ENCODE measurements at places on chromosomes 7 and 10. TPM values are rescaled to one million over a fixed set of nuclear protein-coding genes. Genes with fewer than 3 reads are reported as not detected.

FHIP2A gene
- 26.5 TPM for total RNA-seq

DNA sequence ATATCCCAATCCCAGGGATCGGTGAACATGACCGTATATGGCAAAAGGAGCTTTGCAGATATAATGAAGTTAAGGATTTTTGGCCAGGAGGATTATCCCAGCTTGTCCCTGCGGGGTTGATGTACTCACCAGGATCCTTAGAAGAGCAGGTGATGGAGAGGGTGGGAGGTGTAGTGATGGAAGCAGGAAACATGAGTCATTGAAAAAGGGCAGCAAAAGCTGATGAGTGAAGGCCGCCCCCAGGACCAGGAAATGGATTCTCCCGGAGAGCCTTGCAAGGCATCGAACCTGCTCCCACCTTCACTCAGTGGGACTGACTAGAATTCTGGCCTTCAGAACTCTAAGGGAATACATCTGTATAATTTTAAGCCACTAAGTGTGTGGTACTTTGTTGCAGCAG, 5.2 kb upstream of the NUPR2 start:
- no peak for DNase-seq

DNA sequence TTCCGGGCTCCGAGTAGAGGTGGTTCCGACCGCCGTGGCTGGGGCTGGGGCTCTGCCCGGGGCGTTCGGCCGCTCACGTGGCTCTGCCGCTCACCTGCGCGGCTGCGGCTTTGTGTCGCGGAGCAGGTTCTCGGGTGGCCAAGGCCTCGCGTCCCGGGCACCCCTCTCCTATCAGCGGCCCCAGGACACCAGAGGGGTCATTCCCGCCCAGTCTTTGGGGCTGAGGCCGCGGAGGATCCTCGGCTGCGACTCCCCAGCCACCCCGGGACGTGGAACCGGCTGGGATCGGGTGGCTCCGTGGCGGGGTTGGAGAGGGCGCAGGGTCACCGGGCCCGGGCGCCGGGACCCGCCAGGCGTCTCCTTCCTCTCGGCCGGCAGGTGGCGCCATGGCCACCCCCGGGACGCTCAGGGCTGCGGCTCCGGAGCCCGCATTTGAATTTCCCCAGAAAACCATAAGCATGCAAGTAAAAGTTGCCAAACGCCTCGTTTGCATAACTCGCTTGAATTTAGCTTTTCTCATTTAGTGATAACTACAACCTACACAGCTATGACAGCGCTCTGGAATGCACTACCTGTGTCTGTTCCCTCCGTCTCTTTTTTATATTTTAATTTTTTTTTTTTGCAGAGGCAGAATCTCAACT, 1.2 kb downstream of the COL26A1 start:
- DNase-seq: no peak

GRCh38 chr7:22351329-22351692, 5.6 kb downstream of the RAPGEF5 start:
- no peak for DNase-seq

DNA sequence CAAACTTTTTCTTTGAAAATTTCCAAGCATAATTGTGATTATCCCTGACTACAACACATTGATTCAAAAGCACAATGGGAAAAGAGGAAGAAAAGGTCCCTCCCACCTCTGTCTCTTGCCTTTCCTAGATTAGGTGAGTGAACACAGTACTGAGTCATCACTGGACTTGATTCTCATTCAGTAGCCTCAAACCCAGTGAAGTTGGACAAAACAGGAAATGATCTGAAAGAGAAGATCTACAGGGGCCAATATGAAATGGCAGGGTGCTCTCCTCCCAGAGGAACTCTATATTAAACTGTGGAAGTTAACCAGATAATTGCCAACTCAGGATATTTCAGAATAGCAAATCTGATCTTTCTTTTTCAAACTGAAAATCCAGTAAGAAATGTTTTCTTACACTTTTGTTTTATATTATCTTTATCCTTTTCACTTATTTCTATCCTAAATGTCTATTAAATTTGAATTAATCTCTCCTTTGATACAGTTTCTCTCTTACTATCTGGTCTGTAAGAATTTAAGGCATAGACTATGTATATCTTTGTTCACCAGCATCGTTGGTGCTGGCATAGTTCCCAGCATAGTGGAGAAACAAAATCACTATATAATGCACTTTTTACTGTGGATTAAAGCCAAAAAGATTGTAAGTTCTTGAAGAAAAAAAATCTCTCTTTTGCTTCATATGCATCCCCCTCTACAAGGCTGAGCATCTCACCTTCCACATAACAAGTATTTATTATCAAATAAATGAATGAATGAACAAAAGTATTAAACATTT, 41.4 kb upstream of the IKZF1 start:
- DNase-seq: no peak

- no peak for DNase-seq
Measured at GRCh38 chr7:30785786-30786185, 14.6 kb downstream of the MINDY4 start.

- no peak for DNase-seq
Measured at GRCh38 chr7:99729486-99730237, 5.3 kb downstream of the CYP3A7 start.

- no peak for DNase-seq
Measured at GRCh38 chr10:35517431-35518181, 87.5 kb upstream of the GJD4 start.

DNA sequence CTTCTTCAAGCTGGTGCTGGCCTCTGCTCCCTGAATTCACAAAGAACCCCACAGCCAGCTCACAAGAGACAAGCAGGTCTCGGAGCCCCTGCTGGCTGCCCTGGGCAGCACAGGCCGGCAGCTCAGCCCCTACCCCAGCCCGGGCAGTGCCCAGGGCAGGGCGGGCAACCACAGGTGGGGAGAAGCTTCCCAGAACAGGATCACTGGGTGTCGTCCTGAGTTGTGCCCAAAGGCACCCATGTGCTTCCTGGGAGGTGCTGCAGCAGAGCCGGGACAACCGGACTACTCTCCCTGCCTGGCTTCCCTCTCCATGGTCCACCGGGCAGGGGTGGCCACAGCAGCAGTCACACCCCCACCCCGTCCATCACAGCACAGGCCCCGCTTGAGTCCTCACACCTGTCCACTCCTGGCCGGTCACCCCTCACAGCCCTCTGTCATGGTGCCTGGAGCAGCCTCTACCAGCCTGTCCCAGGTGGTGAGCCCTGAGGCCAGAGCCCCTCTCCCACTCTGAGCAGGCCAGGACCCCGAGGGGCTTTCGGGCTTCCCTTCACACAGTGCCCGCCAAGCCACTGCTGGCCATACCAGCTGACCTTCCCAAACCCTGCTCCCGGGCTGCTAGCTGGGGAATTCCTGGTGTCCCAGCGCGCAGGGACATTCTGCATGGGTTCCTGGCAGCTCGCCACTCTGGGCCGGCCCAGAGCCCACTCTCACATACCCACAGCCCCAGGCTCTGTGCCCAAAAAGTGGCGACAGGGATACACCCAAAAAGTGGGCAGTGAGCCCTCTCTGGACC, 3.1 kb downstream of the RASGEF1A start:
- DNase-seq: no peak

GRCh38 chr7:97006816-97007582, 1.6 kb downstream of the DLX6 start:
- DNase-seq: no peak

DNA sequence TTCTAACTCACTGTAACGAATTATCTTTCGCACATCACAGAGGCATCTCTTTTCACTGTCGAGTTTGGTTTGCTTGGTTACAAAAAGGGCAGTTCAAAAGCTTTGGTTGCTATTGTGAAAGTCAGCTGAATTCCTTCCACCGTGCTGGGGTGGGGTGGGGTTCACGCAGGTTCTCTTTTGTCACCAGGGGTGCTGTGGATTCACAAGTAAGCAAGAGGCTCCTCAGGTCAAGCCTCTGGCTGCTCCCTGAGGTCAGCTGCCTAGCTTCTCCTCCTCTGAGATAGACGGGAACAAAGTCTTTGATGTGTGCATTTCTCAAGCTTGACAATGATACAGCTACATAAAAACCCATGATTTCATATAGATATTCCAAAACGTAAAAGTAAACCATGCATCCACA, 47.7 kb downstream of the EGFR start:
- DNase-seq: no peak

- DNase-seq: no peak
Measured at GRCh38 chr7:106110238-106110560, 1.9 kb downstream of the SYPL1 start.

SDK1 gene
- total RNA-seq: 0.32 TPM

DNA sequence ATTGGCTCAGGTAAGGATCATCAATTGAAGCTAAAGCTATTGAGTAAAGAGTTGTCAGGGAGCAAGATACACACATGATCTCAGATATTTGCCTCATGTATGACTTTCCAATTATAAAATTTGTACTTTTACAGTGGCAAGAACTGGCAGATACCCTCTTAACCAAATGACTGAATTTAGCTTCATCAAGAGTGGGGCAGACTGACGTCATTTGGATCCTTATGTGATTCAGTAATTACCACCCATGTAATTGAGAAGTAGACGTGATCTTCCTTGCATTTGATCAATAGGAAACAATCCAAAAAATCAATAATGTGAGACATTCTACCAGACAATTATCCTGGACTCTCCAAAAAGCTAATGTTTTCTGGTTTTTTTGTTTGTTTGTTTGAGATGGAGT, 8.9 kb downstream of the LRRC72 start:
- DNase-seq: no peak

PPP1R17 gene
- not detected for total RNA-seq

DNA sequence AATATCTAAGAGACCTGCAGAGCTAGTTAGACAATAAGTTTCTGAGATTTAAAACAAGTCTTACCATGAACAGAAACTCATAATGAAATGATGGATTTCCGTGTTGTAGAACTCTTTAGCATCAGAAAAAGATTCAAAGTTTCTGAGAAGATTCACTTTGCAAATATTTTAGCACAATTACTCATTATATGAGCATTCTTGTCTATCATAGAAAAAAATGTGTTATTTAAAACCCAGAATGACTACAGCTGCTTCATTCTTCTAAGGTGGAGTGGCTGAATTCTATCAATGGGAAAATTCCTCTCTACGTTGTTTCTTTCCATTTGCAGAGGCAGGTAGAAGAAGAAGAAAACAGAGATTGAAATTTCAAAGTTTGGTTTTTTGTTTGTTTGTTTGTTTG, 21.0 kb upstream of the RALA start:
- DNase-seq: no peak

GRCh38 chr7:147145194-147145593, 1028.6 kb downstream of the CNTNAP2 start:
- DNase-seq: no peak

NME8 gene
- not detected for total RNA-seq

LLCFC1 gene
- not detected for total RNA-seq

MYH16 gene
- not detected for total RNA-seq

FKBP6 gene
- total RNA-seq: not detected

DNA sequence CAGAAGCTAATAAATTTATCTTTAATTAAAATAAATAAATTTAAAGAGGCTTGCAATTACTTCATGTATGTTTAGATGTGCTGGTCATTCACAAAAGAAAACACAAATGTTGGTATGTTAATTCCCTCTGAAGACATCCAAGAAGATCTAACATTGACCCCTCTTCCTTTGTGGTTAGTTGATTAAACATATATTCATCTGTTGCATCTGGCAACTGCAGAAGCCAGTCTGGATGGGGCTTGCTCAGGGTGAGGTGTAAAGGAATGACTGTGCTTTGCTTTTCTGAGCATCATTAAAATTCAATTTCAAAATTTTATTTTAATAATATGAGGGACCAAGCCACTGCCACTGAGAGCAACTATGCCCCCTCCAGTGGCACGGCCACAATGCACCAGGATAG, 36.4 kb upstream of the FERD3L start:
- DNase-seq: no peak

DNA sequence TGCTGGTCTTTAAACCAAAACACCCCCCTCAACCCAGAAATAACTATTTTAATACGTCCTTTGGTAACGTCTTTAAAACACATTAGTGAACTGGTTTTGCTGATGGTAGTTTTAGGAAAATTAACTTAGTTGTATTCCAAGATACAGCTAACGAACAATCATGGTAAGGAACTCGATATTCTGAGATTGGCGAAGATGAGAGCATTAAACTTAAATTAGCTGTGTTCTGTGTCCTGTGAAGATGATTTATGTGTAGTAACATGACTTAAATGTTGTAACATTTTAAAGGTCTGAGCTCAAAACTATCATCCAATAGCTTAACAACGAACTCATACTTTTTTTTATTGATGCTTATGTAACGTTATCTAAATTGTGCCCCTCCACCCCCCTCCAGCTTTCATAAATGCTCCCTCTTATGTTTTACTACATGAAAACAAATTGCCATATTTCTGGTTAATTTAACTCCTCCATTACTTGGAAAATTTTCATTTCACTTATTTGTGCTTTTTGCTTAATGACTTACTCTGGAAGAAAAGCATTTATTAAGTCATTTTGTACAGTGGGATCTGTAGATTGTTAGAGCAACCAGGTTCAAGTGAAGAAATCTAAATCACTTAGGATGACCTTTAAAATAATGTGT, 1.7 kb downstream of the SDK1 start:
- DNase-seq: no peak

AQP1 gene
- total RNA-seq: 155 TPM

Measured in cardiac septum (tissue), 1 donor.